ENCODE measurements at places on chromosomes 4 and X.

DNA sequence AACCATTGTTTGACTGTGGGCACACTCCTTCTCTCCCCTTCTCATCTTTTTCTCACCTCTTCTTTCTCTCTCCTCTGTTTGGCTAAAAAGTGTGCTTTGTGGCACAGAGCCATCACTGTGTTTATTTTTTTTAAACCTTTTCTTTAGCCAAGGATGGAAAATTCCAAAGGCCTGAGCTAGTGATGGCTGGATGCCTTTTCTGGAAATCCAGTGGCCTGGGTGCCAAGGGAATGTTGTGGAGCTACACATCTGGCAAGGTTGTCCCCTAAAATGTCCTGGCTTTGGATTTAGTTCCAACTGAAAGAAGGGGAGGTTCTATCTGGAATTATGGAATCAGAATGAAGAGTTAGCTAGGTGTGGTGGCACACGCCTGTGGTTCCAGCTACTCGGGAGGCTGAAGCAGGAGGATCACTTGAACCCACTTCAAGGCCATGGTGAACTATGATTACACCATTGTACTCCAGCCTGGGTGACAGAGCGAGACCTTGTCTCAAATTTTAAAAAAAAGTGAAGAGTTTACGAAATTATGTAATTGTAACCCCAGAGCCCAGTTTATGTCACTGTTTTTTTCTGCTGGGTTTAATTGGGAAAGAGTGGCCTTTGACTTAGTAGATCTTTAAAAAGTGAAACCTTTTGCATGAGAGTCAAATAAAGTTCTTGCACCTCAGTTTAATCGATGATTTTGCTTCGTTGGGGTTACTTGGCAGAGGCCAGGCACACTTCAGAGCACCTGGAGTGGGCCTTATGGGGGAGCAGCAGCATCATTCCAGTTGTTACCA is 17.7 kb downstream of the DOCK11 start:
- no peak for DNase-seq

DNA sequence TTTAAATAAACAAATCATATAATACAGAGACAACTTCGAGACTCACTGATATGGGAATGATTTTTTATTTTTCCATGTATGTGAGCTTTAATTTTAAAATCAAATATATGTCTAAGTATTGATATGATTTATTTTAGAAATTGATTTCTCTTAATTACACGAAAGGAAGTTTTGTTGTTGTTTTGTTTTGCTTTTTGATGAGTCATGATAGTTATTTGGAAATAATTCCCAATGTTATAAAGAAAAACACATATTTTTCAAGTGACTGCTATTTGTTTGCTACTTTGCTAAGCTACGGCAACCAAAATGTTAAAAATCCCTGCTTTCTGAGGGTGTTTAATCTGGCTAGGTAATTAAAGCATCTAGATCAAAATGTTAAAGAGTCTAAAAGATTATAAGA is 2139.4 kb upstream of the TENM3 start:
- no peak for DNase-seq

GRCh38 chrX:2609431-2610238 is 81.5 kb upstream of the CD99 start:
- DNase-seq = no peak

GRCh38 chr4:82436130-82436529 is 5.7 kb downstream of the ENOPH1 start:
- no peak for DNase-seq

DNA sequence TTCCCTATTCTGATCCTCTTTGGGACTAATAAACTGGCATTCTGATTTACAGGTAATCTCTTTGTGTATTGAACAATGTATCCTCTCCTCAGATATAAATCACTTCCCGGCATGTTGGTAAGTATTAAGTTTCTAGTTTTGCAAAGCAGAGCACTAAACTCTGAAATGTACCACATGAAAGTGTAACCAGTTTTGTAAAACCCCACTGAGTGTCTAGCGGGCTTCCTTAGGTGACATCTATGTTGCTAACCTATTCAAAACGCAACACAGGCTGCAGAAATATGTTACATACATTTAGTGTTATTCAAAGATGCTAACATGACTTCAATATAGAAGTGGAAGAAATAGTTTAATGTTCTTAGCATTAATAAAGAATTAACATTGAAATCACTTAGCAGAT is 25.2 kb downstream of the DNAJB14 start:
- no peak for DNase-seq

GRCh38 chr4:186192066-186192612 is 772 bp downstream of the CYP4V2 start:
- DNase-seq = no peak

DNA sequence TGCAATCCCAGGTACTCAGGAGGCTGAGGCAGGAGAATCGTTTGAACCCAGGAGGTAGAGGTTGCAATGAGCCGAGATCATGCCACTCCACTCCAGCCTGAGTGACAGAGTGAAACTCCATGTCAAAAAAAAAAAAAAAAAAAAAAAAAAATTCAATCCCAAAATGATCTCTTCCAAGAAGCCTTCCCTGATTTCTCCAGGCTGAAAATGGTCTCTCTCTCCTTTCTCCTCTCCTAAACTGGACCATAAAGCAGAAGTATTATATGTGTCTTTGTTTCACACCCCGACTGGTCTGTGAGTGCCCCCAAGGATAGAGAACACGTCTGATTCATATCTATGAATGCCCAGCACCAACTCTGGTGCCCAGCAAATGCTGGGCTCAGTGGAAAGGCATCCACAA is 17.3 kb upstream of the KDM5C start:
- DNase-seq = no peak

DNA sequence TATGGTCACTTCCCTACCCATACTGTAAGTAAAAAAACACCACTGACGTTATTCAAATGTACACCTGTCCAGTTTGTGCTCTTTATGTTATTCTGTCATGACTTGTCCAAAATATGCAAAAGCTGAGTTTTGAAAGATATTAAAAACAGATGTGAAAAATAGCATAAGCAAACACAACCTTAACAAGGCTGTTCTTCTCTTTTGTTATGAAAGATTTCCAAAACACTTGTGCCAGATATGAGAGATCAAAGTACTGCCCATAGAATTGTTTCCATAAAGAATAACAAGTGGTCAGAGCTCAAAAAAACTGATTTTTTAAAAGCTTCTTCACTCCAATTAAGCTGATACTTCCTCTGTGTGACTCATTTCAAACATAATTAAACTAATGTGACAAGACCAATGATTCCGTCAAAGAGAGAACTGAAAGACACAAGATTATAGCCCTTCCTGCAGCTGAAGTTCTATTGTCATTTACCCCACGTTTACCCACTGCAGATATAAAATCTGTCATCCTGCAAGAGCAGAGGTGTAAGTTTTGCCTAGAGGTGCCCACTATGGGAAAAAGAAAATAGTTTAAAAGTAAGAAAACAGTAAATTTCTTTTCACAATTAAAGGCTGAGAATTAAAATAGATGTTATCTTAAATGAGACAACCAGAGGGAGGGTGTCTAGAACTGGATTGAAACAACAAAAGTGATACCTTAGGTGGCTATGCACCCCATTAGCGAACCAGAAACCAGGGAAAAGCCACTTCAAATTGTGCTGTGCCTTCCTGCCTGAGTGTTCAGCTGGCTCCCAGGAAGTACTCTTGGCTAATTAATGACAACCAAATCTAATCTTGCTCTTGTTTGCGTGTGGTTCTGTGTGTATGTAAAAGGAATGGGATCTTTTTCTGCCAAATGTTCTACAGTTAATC is 30.1 kb downstream of the RASSF6 start:
- no peak for DNase-seq

- DNase-seq = no peak
Observed at GRCh38 chr4:75069493-75070074, 136.7 kb downstream of the PARM1 start.

- no peak for DNase-seq
Observed at GRCh38 chr4:156958276-156959074, 13.1 kb downstream of the PDGFC start.

GRCh38 chr4:96379524-96379923 is 539.6 kb downstream of the PDHA2 start:
- DNase-seq = no peak

DNA sequence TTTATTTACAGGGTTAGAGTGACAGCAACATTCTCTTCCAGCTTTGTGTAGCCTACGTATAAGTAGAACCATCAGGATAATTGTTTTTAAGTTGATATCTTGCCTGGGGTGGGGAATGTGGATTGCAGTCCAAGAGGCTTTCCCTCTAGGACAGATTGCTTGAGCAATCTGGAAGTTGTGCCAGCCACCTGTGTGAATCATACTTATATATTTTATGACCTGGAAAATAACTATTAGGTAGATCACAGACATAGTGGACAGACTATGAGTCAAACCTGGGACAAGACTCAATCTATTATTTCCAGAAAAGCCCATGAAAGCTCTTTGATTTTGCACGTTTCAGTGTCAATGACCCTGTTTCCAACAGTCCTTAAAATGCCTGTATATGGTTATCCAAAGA is 98.9 kb downstream of the TLL1 start:
- no peak for DNase-seq

DNA sequence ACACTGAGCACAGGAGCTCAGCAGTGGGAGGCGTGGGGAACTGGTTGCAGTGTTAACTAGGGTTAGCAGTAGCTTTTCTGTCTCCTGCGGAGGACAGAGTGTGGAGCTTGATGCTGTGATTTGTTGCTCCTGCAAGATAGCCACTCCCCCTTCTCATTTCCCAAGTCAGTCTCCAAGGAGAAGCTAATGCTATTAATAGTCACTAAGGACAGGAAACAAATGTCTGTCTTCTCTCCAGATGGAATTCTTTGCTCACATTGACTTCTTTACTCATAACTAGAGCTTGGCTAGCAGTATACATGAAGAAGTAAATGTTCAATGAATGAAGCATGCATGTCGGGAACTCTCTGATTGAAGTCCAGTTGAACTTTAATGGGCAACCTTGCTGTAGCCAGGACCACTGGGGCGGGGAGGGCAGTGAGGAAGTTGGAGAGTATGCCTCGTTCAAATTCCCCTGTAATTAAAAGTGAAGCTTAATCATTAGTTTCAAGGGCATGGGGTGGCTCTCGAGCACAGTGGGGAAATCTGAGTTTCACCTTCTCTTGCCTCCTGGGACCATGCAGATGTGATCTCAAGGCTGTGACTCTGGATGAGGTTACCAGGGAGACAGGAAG is 156.6 kb upstream of the SCML1 start:
- DNase-seq = no peak

- DNase-seq = no peak
Observed at GRCh38 chr4:174521800-174522182, 497 bp downstream of the HPGD start.

GRCh38 chr4:173328236-173328901 is 5.8 kb downstream of the HMGB2 start:
- no peak for DNase-seq

GRCh38 chrX:3362956-3363355 is 16.5 kb upstream of the MXRA5 start:
- DNase-seq = no peak

DNA sequence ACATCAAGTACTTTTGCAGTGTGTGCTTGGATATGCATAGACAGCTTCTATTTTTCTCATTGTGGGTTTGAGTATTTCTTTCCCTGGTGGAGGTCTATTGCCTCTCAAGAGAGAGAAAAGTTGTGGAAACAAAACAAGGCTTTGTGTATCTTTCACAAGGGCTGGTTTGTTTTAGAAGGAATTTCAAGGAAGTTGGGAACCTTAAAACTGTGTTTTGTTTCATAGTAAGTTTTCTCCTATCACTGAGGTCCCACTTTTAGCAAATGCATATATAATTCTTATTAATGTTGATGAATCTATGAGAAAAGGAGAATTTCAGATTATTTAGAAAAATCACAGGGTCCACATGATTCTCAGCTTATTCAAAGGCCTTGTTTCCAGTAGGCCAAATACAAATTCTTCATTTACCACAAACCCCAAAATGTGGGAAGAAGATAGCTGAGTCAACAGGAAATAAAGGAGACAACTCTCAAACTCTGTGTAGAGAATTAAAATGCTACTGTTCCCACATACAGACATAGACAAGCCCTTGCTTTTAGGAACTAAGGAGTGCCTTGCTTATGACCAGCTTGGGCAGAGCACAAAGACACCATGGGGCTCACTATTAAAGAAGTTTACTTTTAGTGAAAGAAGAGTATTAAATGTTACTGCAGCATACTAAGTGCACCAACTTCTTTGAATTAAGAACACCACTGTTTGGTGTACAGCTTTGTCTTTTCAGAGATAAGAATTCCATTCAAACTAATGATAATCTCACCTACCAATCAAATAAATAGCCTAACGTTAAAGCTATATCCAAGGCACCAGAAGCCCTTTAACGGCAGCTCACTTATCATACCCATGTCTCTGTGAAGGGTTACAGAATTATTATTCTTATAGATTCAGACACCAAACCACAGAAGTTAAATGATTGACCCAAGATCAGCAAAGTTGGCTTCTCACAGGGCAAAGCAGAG is 177.4 kb upstream of the LEF1 start:
- no peak for DNase-seq

DNA sequence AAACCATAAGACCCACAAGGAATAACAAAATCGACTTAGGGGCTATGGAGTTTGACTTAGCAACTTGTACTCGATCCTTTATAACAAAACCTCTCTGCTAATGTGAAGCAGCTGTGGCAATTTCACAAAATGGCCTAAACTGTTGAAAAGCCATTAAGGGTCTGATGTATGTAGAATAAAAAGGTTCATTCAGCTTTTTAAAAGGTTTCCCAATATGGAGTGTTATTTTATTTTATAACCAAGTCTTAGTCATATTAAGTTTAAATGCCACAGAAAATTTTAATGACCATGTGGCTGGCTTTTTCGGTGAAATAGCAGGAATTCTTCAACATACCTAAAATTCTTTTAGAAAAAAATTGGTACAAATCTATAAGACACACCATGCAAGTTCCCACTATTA is 291.8 kb upstream of the HAND2 start:
- no peak for DNase-seq

GRCh38 chrX:68710870-68711576 is 63.6 kb downstream of the STARD8 start:
- peak; percentile 38 for DNase-seq
